Activated T-cell treated with anti-CD3 and anti-CD28 coated beads, Interleukin-2, amount 50 U/mL, for 72 hours (primary cell): ENCODE measurements at places on chromosomes 1 and 21.

GRCh38 chr1:26158271-26158907 lies 490 bp upstream of the FAM110D start:
- no peak for DNase-seq

DNA sequence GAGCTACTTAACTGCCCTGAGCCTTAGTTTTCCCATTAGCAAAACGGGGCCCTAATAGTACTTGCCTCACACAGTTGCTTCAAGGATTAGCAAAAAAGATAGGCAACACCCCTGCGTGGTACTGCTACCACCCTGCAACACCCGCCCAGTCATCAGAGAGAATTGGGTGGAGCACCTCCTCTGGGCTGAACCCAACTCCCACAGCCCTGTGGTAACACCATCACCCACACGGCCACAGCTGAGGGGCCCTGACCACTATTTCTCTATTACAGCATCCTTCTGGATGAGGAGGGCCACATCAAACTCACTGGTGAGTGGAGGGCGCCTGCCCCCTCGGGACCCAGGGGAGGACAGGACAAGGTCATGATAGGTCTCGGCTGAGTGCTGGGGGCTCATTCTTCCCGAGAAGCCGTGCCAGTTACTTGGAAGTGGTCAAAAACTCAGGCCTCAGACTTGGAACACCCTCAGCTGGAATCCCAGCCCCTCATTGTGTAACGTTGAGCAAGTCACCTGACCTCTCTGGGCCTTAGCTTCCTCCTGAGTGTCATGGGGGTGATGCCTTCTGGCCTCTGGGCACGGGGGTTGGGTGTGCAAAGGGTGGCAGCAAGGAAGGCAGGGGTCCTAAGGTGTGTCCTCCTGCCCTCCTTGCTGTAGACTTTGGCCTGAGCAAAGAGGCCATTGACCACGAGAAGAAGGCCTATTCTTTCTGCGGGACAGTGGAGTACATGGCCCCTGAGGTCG lies 24.6 kb downstream of the RPS6KA1 start:
- no peak for DNase-seq

DNA sequence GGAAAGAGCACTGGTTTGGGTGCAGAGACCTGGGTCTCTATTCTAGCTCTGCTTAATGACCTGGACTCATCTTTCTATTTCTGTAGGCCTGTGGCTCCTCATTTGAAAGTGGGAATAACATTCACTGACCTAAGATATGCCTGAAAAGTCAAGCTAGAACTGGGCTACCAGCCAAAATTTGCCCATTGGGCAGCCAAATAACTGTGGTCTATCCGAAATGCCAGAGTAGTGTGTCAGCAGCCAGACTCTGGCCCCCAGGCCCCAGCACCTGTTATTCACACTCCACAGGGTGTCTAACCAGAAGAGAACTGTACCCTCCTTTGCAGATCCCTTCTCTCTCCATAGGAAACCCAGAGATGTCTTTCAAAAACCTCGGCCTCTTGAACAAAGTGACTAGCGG lies 12.6 kb downstream of the DAB1 start:
- no peak for DNase-seq

- DNase-seq: no peak
Measured at GRCh38 chr1:30258471-30258870, 464.9 kb downstream of the MATN1 start.

DNA sequence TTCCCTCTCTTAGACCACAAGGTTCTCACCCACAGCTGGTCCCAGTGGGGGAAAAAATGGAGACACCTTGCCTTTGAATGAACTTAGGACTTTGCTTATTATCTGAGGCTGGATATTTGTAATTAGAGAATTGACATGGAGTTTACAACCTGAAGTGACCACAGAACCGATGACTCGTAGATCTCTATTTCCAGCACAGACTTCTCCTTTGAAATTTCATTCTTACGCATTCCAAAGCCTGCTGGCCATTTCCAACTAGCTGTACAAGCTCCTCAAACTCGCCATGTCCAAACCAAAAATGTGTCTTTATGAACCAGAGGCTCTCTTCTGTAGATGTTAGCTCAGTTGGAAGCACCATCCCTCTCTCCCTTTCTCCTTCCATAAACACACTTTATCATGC lies 12.0 kb downstream of the RAB7B start:
- no peak for DNase-seq

GRCh38 chr1:89620664-89621063 lies 12.3 kb upstream of the LRRC8C start:
- DNase-seq: no peak

DNA sequence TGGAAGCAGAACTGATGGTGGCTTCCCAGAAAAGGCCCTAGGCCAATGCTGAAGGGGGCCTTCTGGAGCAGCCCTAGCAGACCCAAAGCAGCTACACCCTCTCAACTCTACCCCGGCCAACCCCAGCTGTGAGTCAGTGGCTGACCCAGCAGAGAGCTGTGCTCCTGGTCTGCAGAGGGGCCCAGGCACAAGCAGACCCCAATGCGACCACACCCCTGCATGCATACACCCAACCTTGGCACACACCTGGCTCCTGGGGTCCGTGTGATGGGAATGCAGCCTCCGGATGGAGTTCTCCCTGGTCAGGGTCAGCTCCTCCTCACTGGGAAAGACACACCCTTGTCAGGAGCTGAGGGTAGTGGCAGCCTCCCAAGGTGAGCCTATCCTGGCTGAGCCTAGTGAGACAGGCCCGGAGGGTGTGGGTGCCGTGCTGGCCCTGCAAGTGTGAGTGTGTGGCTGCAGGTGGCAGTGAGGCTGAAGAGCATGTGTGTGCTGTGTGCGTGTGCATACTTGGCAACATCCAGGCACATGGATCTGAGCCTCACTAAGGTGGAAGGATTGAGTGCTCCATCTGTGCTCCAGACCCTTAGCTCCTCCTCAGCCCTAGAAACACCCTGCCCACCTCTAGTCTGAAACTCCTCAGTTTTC lies 3.9 kb upstream of the ARHGAP30 start:
- DNase-seq: no peak

- DNase-seq: no peak
Measured at GRCh38 chr1:111770916-111771315, 15.2 kb downstream of the DDX20 start.
